Stimulated activated naive CD4-positive, alpha-beta T cell treated with Interleukin-2 at 50 U/mL for 16 hours (primary cell): ENCODE measurements at places on chromosomes 6 and 20.

- no peak for DNase-seq
Observed at GRCh38 chr6:147170269-147170668, 33.9 kb upstream of the STXBP5 start.

GRCh38 chr6:127146932-127147331 is 28.5 kb downstream of the RSPO3 start:
- no peak for DNase-seq

GRCh38 chr6:121032268-121033006 is 301.8 kb downstream of the TBC1D32 start:
- no peak for DNase-seq

DNA sequence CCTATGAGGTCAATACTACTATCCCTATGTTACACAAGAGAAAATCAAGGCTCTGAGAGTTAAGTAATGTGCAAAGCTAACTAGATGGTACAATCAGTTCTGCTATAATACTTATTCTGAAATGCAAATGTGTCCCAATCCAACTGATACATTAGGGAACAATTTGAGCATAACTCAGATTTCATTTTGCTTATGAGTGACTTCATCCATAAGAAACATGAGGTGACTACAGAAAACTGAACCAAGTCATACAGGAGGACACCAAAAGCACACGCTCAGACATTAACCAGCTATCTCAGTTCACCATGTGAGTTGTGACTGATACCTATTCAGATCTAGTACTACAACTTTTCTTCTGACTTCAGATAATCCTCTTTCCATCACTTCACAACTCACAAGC is 179.9 kb upstream of the RUNX2 start:
- DNase-seq: no peak

DNA sequence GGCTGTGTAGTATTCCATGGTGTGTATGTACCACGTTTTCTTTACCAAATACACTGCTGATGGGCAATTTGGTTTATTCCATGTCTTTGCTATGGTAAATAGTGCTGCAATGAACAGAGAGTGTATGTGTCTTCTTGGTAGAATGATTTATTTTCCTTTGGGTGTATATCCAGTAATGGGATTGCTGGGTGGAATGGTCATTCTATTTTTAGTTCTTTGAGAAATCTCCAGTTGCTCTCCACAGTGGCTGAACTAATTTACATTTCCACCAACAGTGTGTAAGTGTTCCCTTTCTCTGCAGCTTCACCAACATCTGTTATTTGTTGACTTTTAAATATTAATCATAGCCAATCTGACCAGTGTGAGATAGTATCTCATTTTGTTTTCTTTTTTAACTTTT is 13.9 kb downstream of the CST9L start:
- no peak for DNase-seq
